ENCODE measurements at places on chromosomes 2 and 18.
A peak's percentile ranks its signal among the peaks of the same experiment; 100 is the strongest.

DNA sequence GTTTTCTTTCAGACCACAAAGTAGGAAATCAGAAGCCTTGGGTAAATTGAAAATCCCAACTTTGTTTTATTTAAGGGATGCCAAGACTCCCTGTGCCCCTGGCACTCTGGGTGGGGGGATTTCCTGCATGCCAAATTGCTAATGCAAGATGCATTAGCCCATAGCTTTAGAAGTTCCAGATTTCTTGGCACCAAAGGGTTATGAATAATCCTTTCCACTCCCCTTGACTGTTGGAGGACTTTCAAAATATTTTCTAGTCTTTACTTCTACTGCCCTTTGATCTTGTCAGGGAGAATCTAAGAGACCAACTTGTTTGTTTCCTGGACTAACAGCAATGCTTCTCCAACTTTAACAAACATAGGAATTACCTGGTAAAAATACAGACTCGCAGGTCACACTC is 81.8 kb upstream of the TGIF1 start:
- DNase-seq = no peak

DNA sequence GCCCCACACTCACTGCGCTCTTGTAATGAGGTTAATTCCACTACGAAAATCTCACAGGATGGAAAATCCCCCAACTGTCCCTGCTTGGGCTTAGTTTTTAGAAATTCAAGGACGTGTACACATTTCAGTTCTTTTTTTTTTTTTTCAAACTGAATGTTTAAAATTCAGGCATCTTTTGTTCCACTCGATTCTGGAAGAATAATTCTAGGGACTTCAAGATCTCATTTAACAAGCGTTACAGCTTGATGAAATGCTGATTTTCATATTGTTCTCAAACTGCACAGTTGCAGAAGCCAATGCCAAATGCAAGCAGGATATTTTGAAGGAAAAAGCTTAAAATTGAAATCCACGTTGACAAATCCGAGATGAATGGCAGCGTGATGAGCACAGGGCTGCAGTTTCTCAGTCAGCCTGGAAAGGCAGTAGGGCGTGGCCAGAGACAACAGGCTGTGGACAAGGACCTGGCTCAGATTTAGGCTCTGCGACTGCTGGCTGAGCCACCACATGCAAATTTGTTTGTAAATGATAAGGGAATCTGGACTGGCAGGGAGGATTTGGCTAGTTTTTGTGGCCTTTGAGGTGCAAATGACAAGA is 128.1 kb upstream of the MYCN start:
- no peak for DNase-seq

GRCh38 chr18:11284811-11285210 is 135.4 kb upstream of the PIEZO2 start:
- DNase-seq = no peak

DNA sequence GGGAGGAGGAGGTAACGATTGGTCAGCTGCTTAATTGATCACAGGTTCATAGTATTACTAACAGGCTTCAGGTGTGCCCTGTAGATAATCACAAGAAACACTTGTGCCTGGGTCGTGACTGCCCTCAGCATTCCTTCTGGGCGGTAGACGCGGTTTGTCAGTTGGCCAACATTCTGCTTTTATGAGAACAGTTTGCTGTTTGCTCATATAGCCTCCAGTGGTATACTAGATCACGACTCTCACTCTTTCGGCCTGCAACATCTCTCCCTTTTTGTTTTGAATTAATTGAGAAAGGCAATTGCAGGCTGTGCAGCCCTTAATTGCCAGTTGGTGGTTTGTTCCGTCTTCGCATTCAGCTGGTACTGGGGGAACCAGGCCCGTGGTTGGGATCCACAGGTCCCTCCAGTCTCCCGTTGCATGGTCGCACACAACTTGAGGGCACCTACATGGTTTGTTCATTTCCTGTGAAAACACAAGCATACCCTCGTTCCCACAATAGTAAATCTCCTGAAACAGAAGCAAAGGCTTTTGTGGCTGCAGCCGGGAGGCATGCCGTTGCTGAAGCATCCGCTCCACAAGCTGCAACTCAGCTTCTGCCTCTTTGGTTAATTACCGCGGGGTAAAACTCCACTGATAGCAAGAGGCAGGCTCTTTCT is 30.3 kb upstream of the GPR17 start:
- DNase-seq = no peak

DNA sequence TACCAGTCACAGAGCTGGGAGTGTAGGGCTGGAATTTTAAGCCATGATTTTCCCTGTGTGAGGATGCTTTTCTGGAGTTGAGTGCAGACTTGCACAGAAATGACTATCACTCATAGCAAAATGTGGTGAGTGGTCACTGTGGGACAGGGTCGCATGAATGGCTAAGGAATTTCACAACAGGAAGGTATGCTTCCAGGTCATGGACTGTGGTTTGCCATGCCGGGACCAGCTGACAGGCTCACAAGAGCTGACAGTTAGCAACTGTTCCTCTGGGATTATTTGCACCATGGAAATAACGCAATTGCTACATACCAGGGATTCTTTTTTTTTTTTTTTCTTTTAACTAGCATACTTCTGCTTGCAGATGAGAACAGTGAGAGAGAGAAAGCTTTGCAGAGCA is 3.8 kb upstream of the UXS1 start:
- no peak for DNase-seq

- no peak for DNase-seq
Measured at GRCh38 chr2:45567974-45568789, 42.9 kb downstream of the SRBD1 start.

GRCh38 chr2:148103946-148104345 is 83.1 kb downstream of the MBD5 start:
- no peak for DNase-seq

DNA sequence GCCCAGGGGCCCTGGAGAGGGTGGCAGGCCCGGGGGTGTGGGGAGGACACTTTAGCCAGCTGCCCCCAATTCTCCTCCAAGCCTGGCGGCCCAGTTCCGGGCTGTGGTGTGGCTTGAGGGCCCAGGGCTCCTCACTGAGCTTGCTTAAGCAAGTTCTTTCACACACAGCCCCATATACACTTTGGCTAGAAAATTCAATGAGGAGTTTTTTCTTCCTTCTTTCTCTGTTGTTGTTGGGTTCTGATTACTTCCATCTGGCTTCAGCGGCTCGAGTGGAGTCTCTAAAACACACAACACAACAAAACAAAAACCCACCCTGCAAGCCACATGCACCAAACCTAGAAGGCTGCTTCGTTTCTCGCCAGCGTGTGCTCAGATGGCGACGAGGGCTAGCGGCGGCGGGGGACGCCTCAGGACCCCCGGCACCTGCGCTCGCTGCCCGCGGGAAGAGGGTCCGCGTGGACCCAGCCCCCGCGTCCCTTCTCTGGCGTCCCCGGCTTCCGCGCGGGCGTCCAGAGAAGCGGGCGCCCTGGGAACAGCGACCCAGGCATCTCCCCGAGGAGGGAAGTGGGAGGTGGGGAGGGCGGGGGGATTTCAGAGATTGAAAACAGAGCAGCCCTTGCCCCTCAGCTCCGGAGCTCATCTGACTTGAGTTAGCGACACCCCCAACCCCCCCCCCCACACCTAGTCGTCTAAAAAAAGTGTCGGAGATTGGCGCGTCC is 577 bp upstream of the GLI2 start:
- no peak for DNase-seq

DNA sequence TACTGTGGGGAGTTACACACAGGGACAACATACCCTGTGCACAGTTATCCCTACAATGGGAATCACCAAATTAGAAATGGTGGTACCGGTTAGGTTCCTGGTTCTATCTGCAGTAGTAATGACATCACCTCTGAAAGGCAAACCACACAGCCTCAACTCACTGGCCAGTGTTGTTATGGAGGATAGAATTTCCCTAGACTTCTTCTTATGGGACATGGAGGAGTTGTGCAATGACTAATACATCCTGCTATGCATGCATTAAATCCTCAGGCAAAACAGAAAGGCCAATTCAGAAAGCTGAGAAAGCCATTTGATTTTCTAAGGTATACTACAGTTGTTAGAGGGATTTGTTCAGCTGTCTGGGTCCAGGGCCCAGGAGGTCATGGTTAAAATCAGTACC is 439.3 kb downstream of the TMX3 start:
- no peak for DNase-seq

DNA sequence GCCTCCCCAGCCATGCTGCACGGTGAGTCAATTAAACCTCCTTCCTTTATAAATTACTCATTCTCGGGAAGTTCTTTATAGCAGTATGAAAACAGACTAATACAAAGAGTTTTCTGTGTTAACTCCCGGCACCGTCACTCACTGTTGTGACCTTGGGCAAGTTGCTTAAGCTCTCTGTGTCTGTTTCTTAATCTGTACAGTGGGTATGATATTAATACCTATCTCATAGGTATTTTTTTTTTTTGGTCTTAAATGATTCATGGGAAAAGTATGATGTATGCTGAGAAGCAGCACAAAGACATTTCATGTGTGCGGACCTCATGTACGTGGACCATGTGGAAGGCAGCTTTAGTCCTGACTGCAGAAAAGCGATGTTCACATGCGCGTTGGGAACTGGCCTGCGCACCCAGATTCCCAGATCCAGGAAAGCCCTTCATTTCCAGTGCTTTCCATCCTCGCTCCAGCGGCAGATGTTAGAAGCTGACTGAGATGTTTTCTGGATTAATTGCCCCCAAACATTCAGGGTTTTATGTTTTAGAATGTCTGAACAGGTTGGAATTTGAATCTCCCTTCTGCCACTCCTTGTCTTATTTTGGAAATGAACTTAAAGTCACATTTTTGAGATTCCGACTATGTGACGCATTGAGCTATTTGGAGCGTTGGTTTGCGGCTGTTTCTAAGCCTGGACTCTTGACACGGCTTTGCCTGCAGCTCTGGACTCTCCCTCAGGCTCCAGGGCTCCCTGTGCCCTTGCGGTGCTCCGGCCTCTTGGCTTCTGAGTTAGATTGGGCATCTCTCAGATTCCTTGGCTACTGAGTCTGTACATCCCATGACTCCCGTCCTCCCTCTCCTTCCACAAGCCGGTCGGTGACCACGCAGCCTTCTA is 61.4 kb downstream of the SLC4A3 start:
- no peak for DNase-seq

- no peak for DNase-seq
Measured at GRCh38 chr18:29726646-29727045, 1315.9 kb downstream of the DSC3 start.

GRCh38 chr2:19246496-19246895 is 111.9 kb downstream of the OSR1 start:
- DNase-seq = no peak

- DNase-seq = no peak
Measured at GRCh38 chr2:74001121-74001520, 16.4 kb downstream of the TET3 start.

DNA sequence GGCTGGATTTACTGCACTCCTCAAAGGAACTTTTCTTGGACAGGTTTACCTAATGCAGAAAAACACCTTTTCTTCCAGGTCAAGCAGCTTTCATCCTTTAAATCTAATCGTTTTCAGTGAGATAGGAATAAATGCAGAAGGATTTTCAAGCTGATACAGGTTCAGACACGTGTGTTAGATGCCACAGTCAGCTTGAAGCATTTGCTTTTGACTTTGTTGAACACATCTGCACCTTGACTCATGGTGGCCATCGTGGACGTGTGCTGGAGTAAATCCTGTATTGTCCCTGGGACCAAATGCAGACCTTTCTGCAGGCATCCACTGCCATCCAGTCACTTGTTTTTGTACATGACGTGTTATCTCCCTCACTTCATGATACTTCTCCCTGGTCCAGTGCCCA is 61.9 kb downstream of the KLHL29 start:
- no peak for DNase-seq

- no peak for DNase-seq
Measured at GRCh38 chr2:169162613-169163012, 93.2 kb downstream of the DHRS9 start.

- DNase-seq = no peak
Measured at GRCh38 chr2:219526320-219527075, 12.2 kb downstream of the ASIC4 start.

- DNase-seq = no peak
Measured at GRCh38 chr2:101241158-101241557, 11.5 kb upstream of the CNOT11 start.

DNA sequence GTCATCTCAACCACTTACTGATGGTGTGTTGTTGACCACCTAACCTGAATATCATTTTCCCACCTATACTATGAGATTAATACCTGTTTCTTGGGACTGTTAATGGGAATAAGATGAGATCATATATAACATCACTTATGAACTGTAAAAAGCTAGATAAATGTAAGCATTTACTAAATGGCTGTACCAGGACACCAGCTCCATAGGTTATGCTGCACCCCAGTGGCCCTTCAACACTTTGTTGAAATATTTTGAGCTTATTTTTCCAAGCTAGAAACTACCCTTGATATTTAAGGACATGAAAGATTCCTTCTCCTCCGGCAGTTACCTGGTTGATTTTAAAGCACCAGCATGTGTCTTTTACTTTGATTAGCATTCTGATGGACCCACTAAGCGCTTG is 138.0 kb upstream of the CDCA7 start:
- DNase-seq = no peak

DNA sequence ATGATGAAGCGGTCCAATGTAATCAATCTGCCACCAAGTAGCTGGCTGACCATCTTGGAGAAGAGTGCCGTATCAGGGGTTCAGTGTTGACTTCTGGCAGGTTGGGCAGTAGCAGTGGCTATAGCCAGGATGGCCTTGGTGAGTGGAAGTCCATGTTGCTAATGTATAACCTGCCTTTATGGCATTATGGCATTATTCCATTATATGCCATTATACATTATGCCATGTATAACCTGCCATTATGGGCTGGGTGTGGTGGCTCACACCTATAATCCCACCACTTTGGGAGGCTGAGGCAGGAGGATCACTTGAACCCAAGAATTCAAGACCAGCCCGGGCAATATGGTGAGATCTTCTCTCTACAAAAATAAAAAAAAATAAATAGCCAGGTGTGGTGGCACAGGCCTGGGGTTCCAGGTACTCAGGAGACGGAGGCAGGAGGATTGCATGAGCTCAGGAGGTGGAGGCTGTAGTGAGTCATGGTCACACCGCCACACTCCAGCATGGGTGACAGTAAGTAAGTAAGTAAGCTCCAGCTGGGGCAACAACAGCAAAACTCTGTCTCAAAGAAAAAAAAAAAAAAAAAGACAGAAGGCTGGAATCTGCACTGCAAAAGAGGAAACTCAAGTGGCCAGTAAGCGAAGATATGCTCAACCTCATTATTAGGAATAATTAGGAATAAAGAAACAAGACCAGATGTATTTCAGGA is 24.4 kb upstream of the EMILIN2 start:
- DNase-seq = no peak

GRCh38 chr2:205731583-205731981 is 49.3 kb downstream of the NRP2 start:
- no peak for DNase-seq

- DNase-seq = peak; percentile 3
Measured at GRCh38 chr2:183604065-183604464, 479.8 kb downstream of the NUP35 start.

GRCh38 chr18:46337271-46337670 is 233.1 kb downstream of the HAUS1 start:
- DNase-seq = no peak

DNA sequence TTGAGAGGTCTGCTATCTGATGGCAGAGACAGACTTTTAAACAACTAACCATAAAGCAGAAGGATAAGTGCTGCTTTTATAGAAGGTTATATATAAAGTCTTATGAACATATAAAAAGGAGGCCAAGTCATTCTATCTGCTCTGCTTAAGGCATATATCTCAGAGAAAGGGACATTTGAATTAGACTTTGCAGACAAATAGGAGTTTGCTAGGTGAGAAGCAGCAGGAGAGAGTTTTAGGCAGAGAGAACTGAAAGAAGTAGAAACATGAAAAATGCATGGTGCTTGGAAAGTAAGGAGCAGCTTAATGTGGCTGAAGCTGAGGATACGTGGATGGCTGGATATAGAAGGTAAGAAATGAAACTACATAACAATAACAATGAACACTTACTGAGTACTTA is 65.4 kb downstream of the LYPD1 start:
- DNase-seq = no peak

- DNase-seq = no peak
Measured at GRCh38 chr2:127153691-127154158, 46.8 kb upstream of the BIN1 start.
